Fibroblast of skin of right biceps (primary cell): ENCODE measurements at places on chromosomes 12 and 14.

DNA sequence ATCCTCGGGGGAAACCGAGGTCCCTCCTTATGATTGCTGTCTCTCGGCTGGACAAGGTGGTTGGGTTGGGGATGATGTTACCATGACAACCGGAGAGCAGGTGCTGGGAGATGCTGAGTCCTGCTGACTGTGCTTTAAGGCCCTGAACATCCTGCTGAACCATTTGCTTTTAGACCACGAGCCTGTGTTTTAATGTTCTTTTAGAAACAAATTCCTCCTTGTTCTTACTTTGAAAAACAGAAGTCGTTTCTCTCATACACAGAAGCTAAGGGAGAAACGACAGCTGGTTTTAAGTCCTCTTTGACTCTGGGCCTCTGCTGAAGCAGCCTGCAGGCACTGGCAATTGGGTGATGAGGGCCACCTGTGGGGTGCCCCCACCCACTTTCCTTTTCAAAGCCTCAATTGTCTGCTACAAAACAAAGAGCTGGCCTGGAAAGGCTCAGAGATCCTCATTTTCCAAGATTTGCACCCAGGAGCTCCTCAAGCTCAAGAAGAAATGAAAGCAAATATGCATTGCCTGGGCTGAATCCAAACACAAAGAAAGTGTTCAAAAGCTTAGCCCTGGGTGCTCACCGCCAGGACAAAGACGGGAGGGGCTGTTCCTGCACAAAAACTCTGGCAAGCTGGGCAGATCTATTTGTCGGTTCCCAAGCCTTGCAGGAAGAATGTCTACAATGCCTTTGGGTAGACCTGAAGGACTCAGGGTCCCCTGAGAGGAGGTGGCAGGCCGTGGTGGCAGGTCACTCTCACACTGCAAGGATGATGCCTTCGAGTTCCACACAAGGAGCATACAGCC lies 90.0 kb upstream of the CLMN start:
- no peak for DNase-seq

- peak; percentile 88 for DNase-seq
These were observed 72.6 kb upstream of the NCOR2 start for GRCh38 chr12:124640056-124640455.

DNA sequence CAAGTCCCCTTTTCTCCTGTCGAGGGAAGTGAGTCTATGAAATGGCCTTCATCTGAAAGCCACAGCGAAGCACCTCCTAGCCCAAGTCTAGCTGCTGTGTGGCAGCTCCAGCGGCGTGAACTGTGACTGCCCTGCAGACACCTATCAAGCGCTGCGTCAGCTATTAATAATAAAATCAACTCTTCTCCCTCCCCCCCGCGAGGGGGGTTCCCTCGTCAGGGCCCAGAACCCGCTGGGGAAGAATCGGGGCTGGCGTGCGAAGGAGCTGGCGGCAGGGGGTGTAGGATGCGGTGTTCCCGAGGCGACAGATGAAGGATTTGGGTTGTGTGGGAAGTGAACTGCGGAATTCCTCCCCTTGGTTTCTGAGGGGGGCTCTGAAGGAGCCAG lies 662 bp upstream of the ATP2A2 start:
- DNase-seq, result peak; percentile 80

- DNase-seq, result no peak
These were observed 126.1 kb downstream of the SMOC1 start for GRCh38 chr14:70005281-70005805.
